ENCODE measurements at places on chromosomes 7 and 10.

DNA sequence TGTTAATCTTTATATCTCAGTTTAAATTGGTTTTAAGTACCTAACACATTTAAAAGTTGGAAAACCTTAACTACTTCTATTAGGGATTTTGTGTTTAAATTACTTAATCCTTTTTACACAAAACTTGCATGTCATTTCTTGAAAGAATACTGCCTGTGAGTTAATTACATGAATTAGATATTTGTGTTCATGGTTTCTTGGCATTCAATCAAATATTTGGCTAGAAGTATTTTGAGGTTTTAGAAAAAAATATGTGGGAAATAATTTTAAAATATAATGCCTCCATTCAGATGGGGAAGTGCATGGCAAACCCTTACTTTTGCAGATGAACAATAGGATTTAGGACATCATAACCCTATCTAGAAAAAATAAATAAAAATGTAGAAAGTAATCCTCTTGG is 186.5 kb upstream of the SEMA3E start:
- DNase-seq, result no peak

DNA sequence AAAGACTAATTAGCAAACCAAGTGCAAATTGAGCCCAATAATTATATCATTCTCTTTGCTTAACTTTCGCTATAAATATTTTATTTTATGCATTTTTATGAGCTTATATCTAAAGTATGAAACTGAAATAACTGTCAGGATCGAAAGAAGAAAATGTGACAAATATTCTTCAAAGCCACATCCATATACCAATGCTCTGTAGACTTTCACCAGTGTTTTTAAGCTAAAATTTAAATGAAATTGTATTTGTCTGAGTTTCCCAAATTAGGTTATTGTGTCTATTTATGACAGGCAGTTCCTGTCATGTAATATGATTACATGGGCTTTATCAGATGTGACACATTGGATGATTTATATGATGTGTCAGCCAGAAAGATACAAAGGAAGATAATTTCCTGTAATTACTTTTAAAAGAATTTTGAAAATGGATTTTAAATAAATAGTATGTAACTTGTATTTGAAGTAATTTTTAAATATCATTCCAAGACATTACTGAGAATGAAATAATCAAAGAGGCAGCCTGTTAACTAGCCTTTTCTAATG is 317.9 kb upstream of the KLF6 start:
- DNase-seq, result no peak

- DNase-seq, result no peak
Measured at GRCh38 chr10:8282340-8282739, 227.9 kb downstream of the GATA3 start.

GRCh38 chr10:44517635-44518034 is 132.7 kb upstream of the CXCL12 start:
- DNase-seq, result no peak

GRCh38 chr7:120030876-120031275 is 242.1 kb upstream of the KCND2 start:
- no peak for DNase-seq

All from hypothalamus (tissue), 51 donors.